ENCODE measurements at places on chromosomes 6 and 20.

GRCh38 chr6:89269981-89270380 is 45.1 kb downstream of the GABRR2 start:
- DNase-seq: no peak

DNA sequence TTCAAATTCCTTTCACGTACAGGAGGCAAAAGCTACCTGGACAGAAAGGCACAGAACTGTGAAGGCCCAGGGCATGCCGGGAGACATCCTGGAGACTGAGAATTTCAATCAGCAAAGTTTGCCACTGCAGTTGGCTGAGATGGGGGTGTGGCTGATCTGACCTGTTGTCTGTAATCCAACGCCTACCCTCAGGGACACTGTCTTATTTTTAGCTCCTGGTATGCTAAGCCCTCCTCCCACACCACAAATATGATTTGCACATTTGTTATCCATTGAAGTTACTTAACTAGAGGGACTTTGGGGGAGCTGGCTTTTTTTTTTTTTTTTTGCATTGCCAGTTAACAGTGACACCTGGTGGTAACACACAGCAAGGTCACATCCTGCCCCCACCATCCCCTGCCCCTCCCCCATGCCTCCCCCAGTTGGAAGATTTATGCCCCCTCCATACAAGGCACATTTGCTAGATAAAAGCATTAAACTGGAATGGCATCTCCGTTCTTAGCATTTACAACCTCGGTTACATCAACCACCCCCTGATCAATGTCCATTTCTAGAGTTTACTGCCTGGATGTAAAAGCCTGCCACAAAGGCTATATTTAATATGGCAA is 40.4 kb downstream of the TTI1 start:
- DNase-seq: peak; percentile 85

GRCh38 chr6:148999929-149000468 is 253.2 kb downstream of the UST start:
- peak; percentile 85 for DNase-seq

GRCh38 chr6:27187231-27188060 is 60.1 kb upstream of the PRSS16 start:
- DNase-seq: no peak

DNA sequence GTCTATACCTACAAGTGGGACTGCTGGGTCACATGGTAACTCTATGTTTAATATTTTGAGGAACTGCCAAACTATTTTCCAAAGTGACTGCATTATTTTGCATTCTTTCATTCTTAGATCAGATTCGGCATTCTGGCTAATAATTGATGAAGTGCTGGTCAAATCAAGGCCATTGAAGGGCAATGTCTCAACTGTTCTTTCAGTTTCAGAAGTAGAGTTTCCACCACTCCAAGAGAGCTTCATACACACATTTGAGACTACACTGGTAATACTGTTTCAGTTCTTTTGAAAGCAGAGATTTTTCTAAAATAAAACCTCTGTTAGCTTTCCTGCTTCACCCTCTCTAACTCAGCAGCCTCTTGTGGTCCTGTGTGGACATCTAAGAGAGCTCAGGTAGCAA is 154.5 kb downstream of the CFAP61 start:
- DNase-seq: no peak

GRCh38 chr6:52976149-52976548 is 18.9 kb downstream of the GSTA4 start:
- DNase-seq: no peak

GRCh38 chr6:135030056-135030473 is 24.6 kb downstream of the HBS1L start:
- DNase-seq: no peak

DNA sequence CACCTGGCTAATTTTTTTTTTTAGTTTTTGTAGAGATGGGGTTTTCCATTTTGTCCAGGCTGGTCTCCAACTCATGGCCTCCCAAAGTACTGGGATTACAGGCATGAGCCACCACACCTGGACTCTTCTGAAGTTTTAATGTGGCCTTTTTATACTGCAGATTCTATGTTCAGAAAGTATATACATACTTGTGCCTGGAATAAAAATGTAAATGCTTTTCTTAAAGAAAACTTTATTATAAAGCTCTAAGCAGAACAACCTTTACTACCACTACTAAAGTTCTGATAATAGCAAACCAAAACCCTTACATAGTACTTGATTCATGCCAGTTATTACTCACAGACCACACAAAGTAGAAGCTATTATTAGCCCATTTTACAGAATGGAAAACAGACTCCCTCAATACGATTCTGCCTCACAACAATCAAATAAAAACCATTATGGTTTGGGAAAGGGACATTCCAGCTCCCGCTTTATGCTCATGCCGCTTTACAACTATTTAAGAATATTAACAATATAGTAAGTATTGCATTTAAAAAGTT is 5.3 kb downstream of the PHIP start:
- no peak for DNase-seq

DNA sequence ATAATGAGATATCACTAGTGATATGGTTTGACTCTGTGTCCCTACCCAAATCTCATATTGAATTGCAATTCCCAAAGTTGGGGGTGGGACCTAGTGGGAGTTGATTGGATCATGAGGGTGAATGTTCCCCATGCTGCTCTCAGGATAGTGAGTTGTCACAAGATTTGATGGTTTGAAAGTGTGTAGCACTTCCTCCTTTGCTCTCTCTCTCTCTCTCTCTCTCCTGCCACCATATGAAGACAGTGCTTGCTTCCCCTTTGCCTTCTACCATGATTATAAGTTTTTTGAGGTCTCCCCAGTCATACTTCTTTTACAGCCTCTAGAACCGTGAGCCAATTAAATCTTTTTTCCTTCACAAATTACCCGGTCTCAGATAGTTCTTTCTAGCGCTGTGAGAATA is 1002.0 kb upstream of the ADGRB3 start:
- no peak for DNase-seq

GRCh38 chr6:162778603-162779002 is 50.8 kb downstream of the PACRG start:
- no peak for DNase-seq

DNA sequence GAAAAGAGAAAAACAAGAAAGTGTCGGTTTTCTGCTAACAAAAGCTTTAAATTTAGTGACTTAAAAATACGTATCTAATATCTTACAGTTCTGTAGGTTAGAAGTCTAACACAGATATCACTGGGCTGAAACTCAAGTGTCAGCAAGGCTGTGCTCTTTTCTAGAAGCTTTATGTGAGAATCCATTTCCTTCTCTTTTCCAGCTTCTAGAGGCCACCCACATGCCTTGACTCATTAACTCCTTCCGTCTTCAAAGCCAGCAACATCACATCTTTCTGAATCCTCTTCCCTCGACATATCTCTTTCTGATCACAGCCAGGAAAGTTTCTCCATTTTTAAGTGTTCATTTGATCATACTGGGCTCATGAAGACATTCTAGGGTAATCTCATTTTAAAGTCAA is 262.0 kb downstream of the MAFB start:
- no peak for DNase-seq

DNA sequence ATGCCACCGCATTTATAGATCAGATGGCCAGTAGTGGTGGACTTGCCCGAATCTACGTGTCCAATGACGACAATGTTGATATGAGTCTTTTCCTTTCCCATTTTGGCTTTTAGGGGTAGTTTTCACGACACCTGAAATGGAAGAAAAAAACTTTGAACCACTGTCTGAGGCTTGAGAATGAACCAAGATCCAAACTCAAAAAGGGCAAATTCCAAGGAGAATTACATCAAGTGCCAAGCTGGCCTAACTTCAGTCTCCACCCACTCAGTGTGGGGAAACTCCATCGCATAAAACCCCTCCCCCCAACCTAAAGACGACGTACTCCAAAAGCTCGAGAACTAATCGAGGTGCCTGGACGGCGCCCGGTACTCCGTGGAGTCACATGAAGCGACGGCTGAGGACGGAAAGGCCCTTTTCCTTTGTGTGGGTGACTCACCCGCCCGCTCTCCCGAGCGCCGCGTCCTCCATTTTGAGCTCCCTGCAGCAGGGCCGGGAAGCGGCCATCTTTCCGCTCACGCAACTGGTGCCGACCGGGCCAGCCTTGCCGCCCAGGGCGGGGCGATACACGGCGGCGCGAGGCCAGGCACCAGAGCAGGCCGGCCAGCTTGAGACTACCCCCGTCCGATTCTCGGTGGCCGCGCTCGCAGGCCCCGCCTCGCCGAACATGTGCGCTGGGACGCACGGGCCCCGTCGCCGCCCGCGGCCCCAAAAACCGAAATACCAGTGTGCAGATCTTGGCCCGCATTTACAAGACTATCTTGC is 725 bp downstream of the EEF1A1 start:
- peak; percentile 82 for DNase-seq

DNA sequence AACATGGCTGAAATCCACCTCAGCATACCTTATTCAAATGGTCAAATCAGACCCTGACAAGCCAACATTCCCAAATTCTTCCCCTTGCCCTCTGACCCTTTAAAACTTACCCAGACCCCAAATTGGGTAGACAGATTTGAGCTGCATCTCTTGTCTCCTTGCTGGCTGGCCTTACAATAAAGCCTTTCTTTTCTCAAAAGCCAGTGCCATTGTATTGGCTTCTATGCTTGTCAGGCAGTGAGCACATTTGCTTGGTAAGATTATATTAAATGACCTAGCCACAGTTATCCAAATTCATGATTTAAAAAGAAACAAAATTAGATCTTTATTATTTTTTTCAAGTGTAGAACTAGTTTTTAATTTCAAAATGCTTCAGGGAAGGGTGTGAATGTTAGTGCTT is 67.8 kb upstream of the FAM83B start:
- DNase-seq: no peak

DNA sequence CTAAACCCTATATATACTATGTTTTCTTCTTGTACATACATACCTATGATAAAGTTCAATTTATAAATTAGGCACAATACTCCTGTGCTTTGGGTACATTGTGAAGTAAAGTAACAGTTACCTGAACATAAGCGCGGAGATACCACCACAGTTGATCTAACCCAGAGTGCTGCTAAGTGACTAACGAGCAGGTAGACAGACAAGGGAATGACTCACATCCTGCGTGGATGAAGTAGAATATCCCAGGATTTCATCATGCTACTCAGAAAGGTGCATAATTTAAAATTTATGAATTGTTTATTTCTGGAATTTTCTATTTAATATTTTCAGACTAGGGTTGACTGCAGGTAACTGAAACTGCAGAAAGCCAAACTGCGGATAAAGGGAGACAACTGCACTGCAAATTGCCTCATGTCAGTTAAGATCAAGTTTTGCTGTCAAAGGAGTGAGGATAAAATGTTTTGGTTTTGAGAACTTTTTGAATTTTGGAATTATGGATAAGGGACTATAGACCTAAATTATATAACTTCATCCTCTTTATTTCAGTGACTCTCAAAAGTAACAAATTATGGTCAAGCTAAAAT is 14.4 kb downstream of the MKKS start:
- DNase-seq: peak; percentile 25

GRCh38 chr6:108179741-108180140 is 13.9 kb downstream of the NR2E1 start:
- no peak for DNase-seq

GRCh38 chr6:37691904-37692806 is 5.5 kb downstream of the MDGA1 start:
- DNase-seq: peak; percentile 59

- no peak for DNase-seq
Measured at GRCh38 chr6:76631622-76632021, 559.2 kb upstream of the IMPG1 start.

DNA sequence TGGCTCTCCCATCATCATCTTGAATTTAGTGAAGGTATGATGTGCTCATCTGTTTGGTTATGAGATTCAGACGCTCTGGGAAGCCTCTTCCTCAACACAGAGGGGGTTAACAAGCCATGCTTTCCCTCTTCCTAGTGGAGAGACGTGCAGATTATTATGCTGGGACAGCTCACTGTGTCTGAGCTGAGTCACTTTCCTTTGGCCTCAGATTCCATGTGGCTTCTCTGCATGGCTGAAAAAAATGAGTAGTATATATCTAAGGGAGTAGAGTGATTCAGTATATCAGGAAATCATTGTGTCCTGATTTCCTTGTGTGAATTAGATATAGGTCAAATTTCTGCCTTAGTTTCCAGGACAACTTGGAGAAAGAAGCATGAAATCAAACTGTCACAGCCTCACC is 52.6 kb downstream of the FIG4 start:
- peak; percentile 82 for DNase-seq

GRCh38 chr20:25239387-25240370 is 8.2 kb upstream of the PYGB start:
- no peak for DNase-seq

- DNase-seq: peak; percentile 37
Measured at GRCh38 chr6:3165631-3166534, 8.5 kb upstream of the TUBB2A start.

DNA sequence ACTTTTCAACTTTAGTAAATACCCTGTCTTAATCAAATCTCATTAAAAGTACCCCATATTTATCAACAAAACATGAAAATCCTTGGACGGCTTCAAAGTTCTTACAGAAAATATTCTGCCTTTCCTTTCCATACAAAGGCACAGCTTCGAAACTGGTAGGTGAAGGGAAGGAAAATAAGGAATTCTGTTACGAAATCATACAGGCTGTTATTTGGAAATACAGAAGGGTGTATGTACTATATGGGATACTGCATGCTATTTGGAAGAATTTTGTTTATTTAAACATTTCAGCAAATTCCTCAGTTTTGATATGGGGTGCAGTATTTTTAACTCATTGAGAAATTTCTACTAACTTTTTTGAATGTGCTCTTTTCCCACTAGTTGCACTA is 138.4 kb upstream of the BTN3A2 start:
- no peak for DNase-seq

- DNase-seq: peak; percentile 38
Measured at GRCh38 chr6:38508286-38508685, 131.4 kb downstream of the BTBD9 start.

- no peak for DNase-seq
Measured at GRCh38 chr6:107511511-107511993, 21.6 kb downstream of the SOBP start.

- peak; percentile 98 for DNase-seq
Measured at GRCh38 chr20:34222208-34222607, 19.0 kb upstream of the ASIP start.

- DNase-seq: no peak
Measured at GRCh38 chr20:46619445-46619844, 31.8 kb downstream of the SLC13A3 start.

DNA sequence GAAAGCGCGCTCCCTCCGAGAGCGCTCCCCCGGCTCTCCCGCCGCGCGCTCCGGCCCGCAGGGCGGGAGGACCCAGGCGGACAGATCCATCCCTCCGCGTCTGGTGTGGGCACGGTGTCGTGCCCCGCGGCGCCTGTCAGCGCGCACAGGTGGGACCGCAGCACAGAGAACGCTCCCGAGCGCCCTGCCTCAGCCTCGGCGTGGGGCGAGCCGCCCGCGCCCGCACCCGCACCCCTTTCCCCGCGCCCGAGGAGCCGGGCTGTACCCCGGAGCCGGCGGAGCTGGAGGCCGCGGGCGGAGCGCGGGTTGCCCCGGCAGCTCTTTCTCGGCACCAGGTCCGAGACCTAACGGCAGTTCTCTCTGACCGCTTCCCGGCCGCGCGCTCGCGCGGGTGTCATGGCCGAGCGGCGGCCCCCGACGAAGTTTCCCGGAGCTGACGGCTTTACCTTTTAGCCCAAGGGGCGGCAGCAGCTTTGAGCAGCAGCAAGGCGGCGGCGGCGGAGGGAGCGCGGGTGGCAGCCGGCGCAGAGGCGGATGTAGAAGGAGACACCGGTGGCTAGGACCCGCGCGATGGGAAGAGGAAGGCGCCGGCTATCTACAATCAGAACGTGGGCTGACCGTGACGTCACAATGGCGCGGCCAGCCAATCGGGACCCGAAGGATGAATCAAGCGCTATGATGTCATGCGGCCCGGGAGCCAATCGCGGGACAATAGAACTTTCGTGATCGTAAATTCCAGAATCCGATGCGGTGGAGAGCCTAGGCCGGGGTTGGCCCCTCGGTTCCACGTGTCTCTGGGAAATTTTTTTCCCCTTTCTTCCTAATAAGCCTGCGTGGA is at the start of gene ELOVL5:
Gene ELOVL5, minus strand, starts transcription at position 580 of the 838 bp plus-strand sequence. CDS start 53,251 bp downstream, outside the sequence.
- peak; percentile 99 for DNase-seq

- DNase-seq: peak; percentile 52
Measured at GRCh38 chr6:104689551-104690205, 170.0 kb downstream of the HACE1 start.

Data from fibroblast of skin of abdomen (primary cell).